Activated effector memory CD4-positive, alpha-beta T cell treated with Interleukin-2 at 50 U/mL for 16 hours (primary cell): ENCODE measurements at places on chromosomes 6 and 20.

GRCh38 chr6:9745476-9745875 is 669.4 kb downstream of the TFAP2A start:
- DNase-seq: no peak

GRCh38 chr6:90253631-90254030 is 43.0 kb downstream of the BACH2 start:
- no peak for DNase-seq

- DNase-seq: no peak
These were observed 78.3 kb upstream of the CLDN20 start for GRCh38 chr6:155185544-155185943.

DNA sequence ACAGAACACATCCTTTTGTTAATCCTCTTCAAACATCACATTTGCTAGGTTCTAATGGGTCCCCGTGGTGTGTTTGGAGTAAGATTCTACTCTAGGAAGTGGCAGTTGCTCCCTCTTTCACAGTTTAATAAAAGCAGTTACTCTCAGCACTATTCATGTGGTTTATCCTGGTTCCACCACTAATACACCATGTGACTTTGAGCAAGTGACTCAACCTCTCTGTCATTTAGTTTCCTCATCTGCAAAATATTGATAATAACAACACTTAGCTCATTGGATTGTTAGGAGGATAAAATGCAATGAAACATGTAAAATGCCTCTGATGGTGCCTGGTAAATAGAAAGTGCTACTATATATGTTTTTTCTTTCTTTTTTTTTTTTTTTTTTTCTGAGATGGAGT is 488.0 kb upstream of the NOX3 start:
- DNase-seq: no peak

DNA sequence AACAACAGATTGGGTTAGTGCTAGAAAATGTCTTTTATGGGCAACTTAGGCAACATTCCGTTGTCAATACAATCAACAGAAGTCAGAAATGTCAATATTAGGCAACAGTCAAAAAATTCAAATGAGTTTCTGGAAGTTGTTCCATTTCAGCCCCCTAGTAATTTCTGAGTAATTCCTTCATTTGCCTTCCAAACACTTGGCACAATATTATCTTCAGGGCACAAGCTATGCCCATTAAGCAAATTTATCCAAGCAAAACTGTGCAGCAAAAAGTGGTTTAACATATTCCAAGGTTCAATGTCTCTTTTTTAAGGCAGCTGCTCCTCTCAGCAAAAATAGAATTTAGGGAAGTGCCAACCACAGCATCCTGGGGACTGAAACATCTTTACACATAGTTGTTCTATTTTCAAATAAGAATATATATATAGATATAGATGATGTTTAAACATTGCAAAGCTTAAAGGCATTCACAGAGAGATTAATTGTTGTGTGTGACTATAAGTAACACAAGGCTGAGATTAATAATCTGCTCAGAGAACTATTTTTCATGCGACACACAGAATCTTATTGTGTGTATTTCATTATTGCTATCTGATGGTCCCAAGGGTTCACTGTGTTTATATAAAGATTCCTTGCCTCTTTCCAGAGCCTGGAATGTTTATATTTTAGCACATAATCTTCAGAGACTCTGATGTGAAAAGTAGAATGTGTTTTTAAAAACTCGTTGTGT is 75.2 kb upstream of the ADTRP start:
- DNase-seq: no peak

DNA sequence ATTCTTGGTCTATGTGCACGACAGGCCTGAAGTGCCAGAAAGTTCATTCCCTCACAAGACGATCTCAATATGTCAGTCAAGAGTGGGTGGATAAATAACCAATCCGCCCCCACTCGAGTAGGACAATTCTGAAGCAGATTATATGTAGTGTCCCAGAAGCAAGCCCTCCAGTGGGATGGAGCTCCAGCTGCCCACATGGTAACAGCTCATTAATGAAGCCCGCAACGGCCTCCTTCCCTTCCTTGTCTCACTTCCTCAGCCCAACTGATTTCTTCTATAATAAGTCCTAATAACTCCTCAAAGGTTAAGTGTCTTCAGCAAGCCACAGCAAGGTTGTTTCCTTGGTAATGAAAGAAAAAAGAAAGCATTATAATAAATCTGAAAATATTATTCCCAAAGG is 82.1 kb upstream of the F13A1 start:
- no peak for DNase-seq

DNA sequence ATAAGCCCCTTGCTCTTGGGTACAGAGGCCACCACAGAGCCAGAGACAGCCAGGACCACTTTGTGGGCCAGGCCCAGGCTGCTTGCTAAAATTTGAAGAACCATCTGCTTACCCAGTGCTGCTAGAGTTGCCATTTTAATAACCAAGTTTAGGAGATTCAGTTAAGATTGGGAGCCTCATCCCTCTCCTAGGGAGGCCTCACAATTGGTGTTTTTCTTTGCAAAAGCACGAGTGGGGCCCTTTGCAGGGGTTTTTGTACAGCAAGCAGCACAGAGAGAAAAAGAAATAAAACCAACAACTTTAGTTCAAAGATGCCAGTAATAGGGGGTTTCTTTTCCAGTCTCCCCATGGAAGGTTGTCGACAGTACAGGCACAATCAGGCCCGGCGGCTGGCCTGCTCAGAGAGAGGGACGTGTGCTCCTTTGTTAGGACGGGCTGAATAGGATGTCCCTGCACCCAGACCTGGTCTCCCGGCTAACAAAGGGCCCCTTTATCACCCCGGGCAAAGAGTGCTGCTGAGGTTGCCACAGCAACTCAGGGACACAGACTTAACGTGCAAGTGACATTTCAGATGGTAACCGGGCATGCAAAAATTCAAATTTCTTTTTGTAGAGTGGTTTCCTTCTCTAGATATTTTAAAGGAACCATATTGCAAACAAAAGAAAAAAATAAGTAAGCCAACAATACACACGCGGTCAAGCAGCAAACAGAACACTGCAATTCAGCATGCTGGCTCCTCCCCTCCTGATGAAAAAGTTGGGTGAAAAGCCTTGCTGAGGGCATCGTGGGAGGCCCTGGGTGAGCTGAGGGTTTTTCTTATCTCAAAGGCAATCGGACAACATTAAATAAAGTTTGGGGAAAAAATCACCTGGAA is 10.5 kb upstream of the TOX2 start:
- no peak for DNase-seq

DNA sequence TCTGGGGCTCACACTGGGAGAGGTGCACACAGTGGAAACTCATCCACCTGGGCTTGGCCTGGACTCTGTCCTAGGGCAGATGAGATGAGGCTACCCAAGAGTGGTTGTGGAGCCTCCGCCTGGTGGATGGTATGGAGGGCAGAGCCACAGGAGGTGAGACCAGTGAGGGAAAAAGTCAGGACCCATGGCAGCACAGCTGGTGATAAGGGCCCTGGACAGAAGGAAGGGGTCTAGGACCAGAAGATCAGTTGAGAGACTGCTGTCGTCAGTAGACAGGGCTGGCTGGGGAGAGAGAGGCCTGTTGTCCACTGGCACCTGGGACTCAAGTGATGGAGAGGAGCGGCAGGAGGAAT is 29.8 kb downstream of the PLCG1 start:
- DNase-seq: no peak
